NCI-H1105 treated with DMSO at 0.1 percent for 48 hours (cell line): ENCODE measurements at places on chromosomes 12 and 14.

DNA sequence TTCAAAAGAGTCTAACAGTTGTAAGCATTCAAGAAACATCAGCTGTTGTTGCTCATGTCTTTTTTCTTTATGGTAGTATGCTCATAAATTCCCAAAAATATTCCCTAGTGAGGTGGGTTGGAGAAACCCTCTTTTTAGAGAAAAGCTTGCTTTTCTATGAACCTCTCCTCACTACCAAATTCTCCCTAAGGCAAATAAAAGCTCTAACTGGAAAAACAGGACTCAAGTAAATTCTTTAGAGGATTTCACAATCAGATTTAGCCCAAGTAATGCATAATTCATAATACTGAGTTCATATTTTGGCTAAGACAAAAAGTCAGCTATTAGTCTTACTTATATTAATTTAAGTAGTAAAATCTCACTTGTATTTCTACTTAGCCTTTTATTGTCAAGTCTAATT, 59.1 kb downstream of the DIO2 start:
- no peak for DNase-seq

DNA sequence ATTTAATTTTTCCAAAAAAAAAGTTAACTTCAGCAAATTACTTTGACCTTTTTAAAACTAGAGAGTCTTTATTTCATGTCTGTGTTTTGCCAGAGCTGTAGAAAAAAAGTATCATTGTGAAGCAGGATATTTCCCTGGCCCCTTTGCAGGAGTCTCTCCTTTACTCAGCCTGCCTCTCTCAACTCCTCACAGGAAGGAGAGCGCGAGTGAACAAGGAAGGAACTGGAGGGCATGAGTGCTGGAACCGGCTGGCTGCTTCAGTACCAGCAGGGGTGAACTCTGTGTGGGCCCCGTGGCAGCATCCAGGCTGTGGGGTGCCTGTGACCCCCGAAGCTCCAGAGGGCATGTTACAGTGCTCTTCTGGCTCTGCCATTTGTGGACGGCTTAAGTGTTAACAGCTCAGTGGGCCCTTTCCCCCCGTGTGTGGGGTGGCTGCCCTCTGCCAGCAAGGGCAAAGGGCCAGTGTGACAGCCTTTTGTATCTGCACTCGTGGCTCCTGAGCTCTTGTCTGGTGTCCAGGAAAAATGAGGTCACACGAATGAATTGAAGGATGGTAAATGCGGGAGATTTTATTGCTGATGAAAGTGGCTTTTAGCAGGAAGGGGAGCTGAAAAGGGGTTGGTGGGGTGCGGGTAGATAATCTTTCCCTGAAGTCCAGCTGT, 76.6 kb upstream of the KCNH3 start:
- DNase-seq, result no peak

DNA sequence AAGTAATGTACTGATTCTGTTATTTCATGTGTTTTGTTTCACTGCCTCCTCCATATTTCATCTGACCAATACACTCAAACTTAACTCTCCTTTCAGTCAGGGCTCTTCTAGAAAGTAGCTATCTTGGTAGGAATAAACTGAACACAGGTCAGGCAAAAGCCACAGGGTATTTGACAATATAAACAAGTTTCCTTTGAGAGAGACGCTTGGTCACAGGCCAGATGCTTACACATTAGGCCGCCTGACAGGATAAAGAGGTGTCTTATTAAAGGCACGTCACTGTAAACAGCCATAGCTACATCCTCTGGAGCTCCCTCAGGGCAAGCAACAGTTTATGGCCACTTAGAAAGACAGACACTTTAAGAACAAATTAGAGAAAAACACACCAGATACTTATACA, 607.5 kb downstream of the SLC6A15 start:
- no peak for DNase-seq

GRCh38 chr14:73977896-73978295, 27.8 kb downstream of the COQ6 start:
- DNase-seq, result no peak

GRCh38 chr12:130993759-130994670, 40.3 kb downstream of the ADGRD1 start:
- DNase-seq, result no peak

GRCh38 chr14:66011855-66012254, 474.3 kb upstream of the CCDC196 start:
- DNase-seq, result no peak

DNA sequence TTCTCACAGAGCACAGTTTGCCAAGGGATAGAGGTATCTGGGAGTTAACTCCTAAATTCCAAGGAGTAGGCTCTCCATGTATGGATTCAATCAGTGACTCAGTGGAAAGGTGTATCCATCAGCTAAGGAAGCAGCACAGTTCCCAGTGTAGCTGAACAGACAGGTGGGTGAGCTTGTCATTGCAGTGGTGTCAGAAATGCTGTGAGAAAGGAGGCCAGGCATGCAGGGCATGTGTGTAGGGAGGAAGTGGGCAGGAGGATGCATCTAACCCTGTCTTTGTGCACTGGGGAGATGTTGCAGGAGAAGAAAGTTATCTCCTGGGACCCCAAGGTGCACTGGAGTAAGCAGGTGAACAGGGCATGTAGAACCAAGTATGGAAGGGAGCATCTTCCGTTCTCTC, 539.0 kb downstream of the VRK1 start:
- DNase-seq, result no peak

- peak; percentile 92 for DNase-seq
Measured at GRCh38 chr12:102948941-102949352, 8.5 kb upstream of the ASCL1 start.

- no peak for DNase-seq
Measured at GRCh38 chr14:71460091-71460490, 472.1 kb upstream of the RGS6 start.

- no peak for DNase-seq
Measured at GRCh38 chr12:93738199-93739058, 61.3 kb downstream of the CRADD start.

DNA sequence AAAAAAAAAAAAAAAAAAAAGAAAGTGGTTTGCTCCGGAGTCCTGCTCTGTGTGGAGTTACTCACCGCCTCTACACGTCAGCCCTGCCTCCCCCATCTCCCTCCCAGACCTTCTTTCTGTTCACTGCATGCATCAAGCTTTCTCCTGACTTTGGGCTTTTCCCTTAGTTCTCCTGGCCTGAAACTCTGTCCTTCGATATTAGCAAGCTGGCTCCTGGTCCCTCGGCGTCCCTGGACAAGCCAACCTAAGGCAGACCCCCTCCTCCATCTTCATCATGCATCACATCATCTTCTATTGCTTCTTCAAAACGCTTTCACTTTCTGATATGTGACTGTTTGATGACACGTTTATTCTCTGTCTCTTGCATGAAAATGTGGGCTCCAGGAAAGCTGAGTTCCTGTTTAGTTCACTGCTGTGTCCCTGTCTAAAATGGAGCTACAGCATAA, 40.6 kb downstream of the SLC15A4 start:
- DNase-seq, result no peak

DNA sequence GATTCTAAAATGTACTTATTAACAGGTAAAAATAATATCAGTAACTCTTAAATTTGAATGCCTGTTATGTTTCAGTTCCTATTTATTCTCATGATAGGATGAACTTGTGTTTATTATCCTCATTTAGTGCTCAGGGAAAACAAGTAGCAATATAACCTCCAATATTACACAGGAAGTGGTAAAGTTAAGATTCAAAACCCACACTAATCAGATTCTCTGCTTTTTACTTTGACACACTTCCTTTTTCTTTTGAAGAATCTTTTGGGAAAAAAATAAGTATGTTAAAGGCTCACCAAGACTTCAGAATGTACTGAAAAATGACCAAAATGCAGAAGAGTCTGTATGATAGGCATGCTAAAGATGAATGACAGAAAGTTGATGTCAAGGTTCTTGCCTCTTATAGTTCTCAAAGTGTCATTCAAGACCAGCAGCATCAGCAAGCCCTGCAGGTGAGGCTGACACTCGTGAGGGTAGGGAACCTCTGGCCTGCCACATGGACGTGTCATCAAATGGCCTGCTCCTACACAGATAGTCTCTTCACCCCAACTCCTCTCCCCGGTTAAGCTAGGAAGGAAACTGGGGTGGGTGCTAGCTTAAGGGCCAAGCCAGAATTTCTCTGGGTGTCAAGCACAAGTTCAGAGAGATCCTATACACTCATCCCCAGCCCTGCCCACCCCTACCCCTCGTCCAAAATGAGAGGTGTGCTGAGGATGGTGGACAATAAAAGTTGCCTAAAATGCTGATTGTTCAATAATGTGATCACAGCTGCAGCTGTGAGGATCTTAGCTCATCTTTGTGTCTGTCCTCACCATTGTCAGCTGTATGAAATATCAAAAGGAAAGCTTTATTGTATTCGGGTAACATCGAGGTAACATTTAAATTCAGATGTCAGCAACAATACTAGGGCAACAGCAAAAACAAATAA, 6.3 kb downstream of the TBPL2 start:
- no peak for DNase-seq

GRCh38 chr14:85296456-85297210, 233.3 kb upstream of the FLRT2 start:
- no peak for DNase-seq

DNA sequence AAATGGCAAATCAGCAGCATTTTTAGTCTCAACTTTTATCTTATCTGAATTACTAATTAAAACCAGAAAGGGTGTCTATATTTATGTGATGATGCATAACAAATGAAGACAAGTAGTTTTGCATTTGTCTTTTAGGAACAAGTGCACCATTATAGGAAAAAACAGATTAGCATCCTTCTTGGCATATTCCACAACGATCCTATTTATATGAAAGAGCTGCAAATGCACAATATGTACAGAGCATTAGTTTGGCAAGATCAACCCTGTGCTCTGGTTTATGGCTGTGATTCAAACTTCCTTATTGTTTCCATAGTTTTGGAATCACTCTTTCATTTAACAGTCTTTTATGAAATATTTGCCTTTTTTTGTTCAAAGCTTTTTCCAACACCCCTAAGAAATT, 486.8 kb downstream of the KCNH5 start:
- no peak for DNase-seq

DNA sequence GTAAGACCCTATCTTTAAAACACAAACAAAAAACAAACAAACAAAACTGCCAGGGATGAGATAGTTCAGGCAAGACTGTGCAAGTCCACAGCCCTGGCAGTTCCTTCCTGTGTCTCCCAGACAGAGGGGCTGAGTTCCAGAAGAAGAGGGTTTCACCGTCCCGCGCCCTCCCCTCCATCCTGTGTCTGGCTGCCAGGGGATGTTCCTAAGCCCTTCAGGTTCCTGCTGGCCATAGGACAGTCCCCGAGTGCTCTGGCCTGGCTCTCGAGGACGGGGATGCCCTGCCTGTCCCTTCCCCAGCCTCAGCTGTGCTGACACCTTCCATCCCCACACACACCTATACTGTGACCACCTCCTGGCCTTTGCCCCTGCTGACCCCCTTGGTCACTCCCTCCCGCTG, 40.6 kb upstream of the EIF5 start:
- no peak for DNase-seq

GRCh38 chr12:72286526-72286925, 14.4 kb downstream of the TRHDE start:
- DNase-seq, result no peak

GRCh38 chr12:19234171-19234704, 104.7 kb downstream of the PLEKHA5 start:
- DNase-seq, result peak; percentile 13

DNA sequence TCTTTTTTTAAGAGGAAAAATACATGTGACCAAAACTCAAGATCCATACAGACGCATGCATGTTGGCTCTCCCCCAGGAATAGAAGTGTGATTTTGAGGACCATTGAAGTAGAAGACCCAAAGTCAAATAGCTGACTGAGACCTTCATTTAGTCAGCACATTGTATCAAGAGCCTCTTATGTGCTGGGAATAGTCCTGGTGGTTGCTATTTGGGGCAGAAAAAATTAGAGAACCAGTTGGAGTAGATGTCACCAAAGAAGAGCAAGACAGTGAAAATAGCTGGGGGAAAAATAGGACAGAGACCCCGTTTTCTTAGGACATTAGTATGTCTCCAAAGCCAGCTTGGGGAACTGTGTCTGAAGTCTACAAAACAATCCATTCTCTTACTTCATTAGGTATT, 93.6 kb downstream of the PELI2 start:
- DNase-seq, result no peak

GRCh38 chr14:93458234-93458633, 27.5 kb downstream of the UNC79 start:
- no peak for DNase-seq

- no peak for DNase-seq
Measured at GRCh38 chr12:130076752-130077151, 85.5 kb upstream of the FZD10 start.

DNA sequence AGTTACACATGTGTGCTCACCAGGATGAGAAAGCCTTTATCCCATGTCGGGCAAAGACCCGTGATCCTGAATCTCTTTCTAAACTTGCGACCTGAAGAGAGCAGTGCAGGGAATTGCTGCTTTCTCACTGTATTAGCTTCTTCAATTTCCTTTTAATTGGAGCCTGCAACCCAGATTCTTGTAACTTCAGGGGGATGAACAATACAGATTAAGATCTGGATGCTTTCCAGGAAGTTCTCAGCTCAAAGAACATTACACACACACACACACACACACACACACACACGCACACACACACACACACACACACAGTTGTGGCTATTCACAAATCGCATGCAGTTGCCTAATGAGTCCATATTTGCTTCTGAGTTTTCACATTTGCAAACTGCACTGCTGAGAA, 268.3 kb downstream of the NPAS3 start:
- no peak for DNase-seq

DNA sequence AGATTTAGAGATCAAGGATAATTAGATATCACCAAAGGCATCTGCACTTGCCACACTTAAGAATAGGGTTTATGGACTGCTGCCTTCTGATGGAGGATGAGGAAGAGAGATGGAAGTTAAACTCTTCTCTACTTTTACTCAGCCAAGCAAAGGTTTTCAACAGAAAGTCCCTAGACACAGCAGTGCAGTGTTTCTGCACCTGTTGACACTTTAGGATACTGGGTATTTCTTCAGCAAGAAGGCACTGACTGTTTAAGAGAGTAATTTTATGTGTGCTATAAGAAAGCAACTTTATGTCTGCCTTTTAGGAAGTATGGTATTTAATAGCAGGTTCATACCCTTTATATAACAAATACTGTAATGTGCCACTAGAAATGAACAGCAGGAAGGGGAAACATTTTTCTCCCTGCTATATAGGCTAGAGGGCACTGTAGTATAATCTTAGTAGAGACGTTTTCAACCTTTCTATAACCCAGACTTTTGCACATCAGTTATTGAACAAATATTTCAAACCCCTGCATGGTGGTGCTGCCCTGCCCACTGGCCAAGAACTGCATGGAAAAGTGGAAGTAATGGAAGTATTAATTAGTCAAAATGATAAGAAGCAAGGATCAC, 225.0 kb upstream of the GRIP1 start:
- DNase-seq, result peak; percentile 19

DNA sequence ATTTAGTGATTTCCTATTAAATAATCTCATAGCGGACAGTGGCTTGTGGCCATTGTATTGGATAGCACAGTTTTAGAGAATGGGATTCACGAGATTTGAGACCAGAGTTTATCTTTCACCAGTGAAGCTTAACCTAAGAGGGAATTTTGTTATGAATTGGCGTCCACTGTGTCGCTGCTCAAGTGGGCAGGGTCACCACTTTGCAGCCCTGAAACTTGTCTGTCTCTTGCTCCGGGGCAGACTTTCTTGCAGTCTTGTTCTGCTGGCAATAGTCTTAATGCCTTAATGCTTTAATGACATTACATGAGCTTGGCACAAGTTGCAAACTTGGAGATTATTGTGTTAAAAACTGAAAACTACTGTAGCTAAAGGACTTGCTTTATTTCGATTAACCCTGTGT, 72.8 kb upstream of the PPM1H start:
- no peak for DNase-seq
